IMR-90 (cell line): ENCODE measurements at places on chromosomes 6 and 20. TPM values are rescaled to one million over a fixed set of nuclear protein-coding genes. Genes with fewer than 3 reads are reported as not detected.
A peak's percentile ranks its signal among the peaks of the same experiment; 100 is the strongest.

Gene POPDC3
- total RNA-seq: 25.8 and 29.4 TPM in 2 replicates

DNA sequence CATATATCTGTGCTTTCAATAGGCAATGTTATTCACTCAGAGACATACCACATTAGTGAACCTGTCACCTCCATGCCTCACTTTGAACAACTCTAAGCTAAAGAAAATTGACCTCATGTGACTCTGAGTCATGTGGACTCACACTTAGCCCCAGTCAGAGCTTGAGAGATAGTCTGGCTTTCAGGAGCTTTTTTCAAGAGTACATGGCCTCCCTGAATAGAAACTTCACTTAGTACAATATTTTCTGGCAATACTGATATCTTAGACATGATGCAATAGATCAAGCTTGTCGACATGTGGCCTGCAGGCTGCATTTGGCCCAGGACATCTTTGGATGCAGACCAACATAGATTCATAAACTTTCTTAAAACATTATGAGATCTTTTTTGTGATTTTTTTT is 8.5 kb downstream of the SPTLC3 start:
- peak; percentile 18 for DNase-seq

Gene RNASET2
- 13.6 and 14.2 TPM in 2 replicates for total RNA-seq

- DNase-seq: no peak
These were observed 132.9 kb upstream of the MCHR2 start for GRCh38 chr6:100126790-100127484.

- DNase-seq: no peak
These were observed 75.2 kb downstream of the DST start for GRCh38 chr6:56567501-56567900.

- peak; percentile 4 for DNase-seq
These were observed 14.7 kb downstream of the MUCL3 start for GRCh38 chr6:30955367-30956042.

Gene GDAP1L1
- total RNA-seq: not detected in 2 replicates

DNA sequence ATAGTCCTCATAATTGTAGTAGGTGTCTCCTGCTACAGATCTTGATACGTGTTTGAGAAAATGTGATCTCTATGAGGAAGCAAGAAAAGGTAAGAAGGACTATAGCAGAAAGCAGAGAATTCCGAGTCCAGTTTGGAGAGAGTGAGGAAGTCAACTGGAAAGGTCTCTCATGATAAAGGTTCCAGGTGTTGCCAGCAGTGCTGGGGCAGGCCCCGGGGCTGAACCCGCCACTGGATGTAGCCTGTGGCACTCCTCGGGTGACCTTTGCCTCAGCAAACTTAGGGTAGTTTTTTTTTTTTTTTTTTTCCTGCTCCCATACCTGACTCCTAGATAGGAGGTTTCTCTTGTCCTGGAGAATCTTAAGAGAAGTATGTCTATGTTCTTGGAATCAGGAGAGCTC is 62.8 kb downstream of the FAM120B start:
- no peak for DNase-seq

DNA sequence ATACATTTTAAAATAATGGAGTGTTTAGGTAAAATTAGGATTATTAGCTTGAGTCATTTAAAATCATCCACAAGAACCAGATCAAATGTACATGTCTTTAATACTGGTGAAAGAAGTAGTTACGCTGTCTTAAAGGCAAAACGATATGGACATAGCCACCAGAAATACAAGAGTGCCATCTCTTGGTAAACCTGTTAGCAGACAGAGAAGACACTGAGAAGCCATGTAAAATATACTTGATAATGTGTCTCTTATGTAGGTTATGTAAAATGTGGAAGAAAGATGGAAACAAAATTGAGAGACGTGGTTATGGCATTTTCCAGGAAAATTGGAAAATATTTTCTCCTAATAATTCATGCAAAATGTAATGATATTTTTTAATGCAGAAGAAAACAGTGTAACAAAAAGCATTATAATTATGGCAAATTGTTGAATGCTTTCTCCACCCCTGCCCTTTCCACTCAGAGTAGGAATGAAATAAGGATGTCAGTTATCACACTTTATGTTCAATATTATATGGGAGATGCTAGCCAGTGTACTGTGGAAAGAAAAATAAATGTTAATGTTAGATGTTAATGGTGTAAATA is 12.2 kb upstream of the SLC17A2 start:
- DNase-seq: peak; percentile 55

Gene PDE7B
- 12.4 and 15.6 TPM in 2 replicates for total RNA-seq

Gene PCED1A
- total RNA-seq: 8.1 and 9.7 TPM in 2 replicates

DNA sequence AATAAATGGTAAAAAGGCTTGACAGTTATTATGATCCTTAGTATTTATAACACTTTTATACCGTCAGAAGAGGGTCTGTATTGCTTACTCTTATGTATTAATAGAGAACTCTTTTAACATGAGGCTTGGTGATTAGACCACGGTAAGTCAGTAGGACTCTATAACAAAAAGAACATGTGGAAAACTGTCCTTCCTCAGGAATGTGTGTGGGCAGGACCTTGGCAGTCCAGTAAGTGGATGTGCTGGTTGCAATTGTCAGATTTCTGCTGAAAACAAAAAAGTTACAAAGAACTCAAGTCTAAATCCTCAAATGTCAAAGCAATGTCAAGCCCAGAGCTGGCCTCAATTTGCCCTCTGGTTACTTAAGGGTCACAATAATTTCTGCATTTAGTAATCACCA is 81.1 kb downstream of the PLCG1 start:
- DNase-seq: peak; percentile 73

GRCh38 chr20:40176098-40176841 is 512.8 kb downstream of the MAFB start:
- DNase-seq: no peak

GRCh38 chr20:39468703-39469102 is 506.6 kb downstream of the DHX35 start:
- DNase-seq: no peak

Gene MLIP
- not detected in 2 replicates for total RNA-seq

DNA sequence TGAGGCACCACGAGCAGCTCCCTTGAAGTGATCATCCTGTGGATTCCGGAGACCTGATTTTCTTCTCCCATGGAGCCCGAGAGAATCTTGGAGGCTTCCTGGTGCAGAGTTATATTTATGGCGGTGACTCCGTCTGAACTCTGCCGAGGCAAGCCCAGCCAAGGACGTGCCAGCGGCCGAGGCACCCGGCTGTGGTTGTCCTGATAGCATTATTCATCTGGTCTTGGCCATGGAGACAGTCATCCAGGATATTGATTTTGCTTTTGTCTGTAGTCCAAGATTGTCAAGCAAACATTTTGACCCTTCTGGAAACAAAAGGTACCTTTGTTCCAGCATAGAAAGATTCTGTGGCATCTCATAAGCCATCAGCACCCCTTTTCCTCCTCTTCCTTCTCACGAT is 163.3 kb downstream of the SCML4 start:
- no peak for DNase-seq

DNA sequence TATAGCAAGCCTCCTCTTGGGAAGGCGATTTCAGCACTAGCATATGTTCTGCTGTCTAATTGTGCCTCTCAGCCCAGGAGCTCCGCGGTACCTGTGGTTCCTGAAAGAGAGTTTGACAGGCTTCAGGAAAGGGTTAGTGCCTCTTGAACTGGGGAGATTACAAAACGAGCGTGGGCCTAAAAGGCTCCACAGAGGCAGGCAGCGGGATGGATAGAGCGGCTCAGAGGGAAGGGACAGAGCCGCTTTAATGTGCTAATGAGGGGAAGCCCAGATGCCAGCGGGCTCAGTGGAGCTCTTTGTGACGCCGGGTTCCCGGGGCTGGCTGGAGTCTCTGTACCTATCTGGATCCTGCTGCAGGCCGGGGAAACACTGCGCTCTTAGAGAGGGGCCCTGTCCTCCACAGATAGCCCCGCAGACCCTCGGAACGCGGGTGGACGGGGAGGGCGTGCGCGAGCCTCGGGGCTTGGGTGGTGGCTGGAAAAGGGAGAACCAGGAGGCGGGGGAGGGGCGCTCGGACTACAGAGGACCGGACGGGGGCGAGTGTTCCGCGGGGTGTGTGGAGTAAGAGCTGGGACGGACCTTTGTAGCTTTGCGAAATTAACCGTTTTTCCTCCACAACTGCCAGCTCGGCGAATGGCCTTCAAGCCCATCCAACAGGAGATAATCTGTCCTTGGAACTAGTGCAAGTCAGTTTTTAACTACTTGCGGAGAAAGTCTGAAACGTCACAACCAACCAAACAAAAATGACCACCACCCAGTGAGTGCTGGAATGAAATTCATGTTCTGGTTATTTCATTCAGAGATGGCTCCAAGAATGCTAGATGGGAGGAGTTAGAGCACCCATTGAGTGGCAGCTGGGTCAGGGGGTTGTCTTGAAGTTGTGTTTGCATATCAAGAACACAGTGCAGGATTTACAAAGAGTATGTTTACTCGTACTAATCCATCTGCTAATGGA is 13.0 kb downstream of the SLC35F1 start:
- no peak for DNase-seq

Gene BIRC7
- not detected in 2 replicates for total RNA-seq

DNA sequence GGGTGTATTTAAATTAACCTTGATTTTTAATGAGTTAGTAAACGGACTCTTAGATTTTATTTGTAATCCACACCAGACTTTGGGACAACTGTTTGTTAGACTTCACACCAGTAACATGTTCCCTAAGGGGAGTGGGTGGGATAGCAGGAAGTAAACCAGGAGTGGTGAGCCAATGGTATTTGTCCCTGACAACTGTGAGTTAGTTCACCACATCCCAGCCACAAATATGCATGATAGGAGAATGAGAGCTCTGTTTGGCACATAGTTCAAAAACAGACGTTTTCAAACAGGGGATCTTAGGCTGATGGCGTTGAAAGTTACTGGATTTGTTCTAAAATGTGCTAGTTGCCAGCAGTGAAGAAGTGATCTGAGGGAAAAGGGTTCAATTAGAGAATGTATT is 18.7 kb upstream of the COL10A1 start:
- DNase-seq: peak; percentile 82

DNA sequence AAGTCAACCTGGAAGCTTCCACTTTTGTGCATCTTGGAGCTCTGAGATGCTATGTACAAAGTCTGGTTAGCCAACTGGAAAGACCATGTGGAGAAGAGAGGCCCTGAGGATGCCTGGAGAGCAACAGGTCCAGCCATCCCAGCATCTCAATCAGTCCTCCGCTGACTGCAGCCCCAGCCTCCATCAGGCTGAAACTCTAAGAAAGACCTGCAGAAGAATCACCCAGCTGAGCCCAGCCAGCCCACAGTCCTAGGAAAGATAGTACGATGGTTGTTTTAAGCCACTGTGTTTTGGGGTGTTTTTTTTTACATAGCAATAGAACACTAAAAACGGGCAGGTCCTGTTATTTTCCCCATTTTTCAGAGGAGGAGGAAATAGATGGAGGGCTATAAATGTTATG is 84.0 kb downstream of the NCR2 start:
- DNase-seq: no peak

- no peak for DNase-seq
These were observed 4.5 kb downstream of the SUN5 start for GRCh38 chr20:32999603-33000250.

Gene AVP
- not detected in 2 replicates for total RNA-seq
